ENCODE measurements at places on chromosomes 2 and 18.

DNA sequence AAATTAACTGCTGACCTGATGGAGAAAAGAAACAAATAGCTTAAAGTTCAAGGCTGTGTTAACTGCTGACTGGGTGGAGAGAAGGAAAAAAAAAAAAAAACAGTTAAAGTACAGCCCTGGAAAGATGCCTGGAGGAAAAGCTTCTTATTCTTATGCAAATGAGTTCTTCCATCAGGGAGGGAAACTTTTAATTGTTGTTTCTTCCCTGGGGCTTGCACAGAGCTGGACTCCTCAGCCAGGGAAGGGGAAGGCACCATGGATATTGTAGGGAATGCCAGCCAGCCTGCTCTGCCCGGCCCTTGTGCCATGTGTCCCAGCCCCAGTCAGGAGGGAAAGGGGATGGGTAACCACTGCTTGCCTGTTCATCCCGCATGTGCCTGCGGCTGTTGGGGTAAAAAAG, 833.1 kb upstream of the CRIM1 start:
- no peak for DNase-seq

- no peak for DNase-seq
Measured at GRCh38 chr2:240000671-240001070, 24.5 kb downstream of the NDUFA10 start.

DNA sequence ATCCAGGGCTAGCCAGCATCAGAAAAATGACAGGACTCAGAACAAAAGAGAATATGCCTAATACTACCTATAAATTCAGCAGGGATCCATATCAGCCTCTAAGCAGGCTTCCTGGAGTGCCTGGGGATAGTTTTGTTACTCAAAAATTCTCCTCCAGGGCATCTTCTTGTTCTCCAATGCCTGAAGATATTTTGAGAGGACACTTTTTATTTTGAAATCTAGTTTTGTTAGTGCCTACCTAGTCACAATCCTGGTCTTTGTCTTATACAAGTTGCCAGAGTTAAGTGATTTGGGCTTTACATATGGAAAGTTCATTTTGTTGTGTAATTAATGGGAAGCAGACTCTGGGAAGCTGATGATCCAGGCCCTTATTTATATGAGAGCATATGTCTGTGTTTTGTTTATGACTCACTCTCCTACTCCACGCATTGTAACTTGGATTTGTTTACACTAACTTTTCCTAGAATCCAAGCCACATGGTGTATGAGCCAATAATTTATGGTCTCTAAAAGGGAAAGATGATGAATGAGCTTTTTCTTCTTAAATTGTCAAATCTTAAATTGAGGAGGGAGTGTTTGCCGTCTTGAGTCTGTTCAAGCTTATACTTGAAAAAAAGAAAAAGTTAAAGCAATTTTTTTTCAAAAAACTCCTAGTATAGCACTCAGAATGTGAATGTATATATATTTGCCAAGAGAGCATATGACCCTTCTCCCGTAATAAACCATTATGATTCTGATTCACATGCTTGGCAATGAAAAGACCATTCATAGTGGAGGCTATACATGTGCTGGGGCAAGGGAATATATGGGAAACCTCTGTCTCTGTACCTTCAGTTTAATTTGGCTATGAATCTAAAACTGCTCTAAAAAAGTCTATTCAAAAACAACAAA, 370.3 kb downstream of the SETBP1 start:
- peak; percentile 67 for DNase-seq

- DNase-seq = no peak
Measured at GRCh38 chr18:48749768-48750167, 201.0 kb downstream of the SMAD7 start.

GRCh38 chr2:141560723-141561122, 570.1 kb downstream of the LRP1B start:
- no peak for DNase-seq

DNA sequence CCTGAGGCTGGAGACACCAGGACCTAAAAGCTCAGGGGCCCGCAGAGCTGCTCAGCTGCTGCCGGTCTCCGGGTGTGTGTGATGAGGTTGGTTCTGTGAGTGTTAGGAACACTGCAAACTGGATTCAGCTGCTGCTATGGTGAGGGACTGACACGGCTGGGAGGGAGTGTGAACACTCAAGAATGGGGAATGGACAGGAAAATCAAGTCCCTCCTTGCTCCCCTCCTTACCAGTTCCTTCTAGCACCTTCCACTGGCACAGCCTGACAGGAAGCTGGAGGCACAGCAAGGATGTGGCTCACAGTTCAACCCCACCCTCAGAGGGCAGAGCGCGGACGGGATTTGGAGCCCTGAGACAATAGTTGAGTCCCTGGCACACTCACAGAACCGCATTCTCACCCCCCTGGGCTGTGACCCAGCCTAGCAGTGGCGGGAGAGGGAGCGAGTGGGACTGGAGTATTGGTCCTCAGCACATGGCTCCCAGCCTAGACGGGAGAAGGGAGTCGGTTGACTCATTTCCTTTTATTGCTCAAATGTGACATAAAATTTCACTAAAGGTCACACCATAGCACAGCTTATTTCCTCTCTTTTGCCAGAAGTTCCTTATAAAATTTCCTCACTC, 42.5 kb downstream of the LRRC30 start:
- peak; percentile 43 for DNase-seq

DNA sequence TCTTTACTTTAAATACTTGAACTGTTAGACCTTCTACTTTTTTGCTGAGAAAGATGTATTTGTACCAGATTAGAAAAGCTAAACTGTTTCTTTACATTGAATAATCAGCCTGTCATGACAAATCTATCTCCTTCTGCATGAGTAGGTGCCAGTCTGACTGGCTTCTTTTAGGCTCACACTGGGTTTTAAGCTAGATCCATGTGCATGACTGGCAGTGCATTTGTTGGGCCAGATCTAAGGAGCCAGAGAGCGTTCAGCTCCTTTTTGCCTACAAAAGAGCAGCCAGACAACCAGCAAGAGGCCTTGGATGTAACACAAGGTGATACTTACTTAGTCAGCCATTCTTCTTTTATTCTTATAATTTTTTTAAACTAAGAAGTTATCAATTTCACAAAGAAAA, 82.0 kb upstream of the OTX1 start:
- DNase-seq = no peak

DNA sequence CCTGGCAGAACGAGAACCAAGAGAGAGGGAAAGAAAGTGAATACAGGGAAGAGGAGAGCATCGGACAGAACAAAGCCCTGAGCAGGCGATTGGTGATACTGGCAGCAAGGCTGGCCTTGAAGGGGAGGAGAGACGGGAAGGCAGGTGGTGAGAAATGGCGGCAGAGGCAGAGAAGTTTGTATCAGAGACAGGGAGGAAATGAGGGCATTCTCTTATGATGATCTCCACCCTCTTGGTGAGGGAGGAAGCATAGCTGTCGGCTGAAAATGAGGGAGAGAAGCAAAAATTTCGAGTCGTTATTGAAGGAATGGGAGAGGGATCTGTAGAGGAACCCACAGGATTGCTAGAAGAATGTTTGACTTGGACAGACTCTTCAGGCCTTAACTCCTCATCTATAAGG, 80.6 kb downstream of the CLIP4 start:
- DNase-seq = no peak

DNA sequence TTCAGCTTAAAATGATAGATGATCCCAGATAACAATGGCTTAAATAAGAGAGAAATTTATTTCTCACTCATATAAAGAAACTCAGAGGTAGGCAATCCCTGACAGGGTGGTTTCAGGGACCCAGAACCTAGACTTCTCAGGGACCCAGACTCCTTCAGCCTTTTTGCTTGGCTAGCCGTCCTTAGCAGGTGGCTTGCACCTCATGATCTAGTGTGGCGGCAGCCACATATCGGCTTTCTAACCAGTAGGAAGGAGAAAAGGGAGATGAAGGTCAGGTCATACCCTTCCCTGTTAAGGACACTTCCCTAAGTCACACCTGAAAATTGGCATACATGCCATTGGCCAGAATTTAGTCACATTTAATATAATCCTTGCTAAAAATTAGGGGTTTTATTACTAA, 18.4 kb downstream of the VSNL1 start:
- no peak for DNase-seq

DNA sequence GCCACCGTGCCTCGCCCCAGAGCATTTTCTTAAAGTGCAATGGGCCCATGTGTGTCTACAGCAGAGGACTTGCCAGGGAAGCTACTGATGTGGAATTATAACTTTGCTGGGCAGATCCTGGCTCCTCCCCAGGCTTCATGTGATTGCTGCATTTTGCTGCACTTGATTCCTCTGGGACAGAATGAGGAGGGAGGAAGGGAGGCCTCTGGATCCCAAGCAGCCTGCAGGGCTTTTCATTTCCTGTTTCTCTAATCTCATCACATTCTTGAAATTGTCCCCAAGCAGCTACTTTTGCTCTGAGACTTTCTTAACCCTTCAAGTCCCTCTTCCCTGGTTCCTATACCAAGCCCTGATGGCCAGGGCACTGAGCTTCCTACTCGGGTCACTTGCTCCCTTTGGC, 134.4 kb upstream of the SEC11C start:
- peak; percentile 67 for DNase-seq

Measured in kidney (tissue), 22 donors.